ENCODE measurements at places on chromosomes 11 and 22.

DNA sequence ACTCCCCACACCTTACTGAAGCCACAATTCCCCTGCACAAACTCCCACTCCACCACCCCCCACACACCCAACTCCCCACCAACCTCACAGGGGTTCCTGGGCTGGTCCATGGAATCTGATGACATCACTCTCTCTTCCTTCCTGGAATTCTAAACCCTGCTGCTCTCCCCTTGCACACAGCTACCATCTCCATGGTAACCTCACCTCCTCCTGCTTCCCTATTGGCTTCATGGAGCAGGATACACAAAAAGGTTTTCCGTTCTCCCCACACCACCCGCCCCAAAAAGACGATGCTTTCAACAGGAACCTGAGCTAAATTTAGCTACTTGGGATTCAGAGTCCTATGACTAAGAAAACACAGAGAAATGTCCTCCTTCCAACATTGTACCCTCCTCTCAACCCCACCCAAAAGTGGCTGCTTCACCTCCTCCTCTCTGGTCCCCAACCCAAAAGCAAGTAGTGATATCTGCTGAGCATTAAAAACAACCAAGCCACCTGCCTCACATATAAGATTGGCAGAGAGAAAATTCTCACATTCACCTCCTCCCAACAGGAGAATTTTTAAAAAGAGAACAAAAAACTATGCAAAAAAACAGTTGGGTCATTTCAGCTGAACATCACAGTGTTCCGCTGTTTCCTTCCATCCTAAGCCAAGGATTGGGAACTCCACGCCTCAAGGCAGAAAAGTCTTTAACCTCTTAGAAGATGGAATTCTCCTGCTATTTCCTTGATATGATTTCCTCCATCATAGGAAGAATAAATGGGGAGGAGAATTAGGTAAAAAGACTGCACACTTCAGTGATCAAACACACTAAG, 66.9 kb downstream of the RBFOX2 start:
- DNase-seq: no peak

DNA sequence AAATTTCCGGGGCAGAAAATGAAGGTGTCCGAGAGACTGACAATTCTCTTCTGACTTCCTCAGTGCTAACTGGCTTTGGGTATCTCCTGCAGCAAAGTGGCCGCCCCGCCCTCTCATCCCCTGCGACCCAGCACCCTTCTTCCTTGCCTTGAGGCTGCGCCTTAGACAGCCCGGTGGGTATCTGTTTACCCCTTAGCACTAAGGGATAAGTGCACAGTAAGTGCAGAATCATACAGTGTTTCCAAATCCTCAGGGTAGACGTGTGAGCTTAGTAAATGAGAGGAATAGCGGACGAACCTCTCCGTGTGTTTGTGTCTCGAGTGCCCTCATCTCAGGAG, 368 bp upstream of the CHORDC1 start:
- DNase-seq: no peak

DNA sequence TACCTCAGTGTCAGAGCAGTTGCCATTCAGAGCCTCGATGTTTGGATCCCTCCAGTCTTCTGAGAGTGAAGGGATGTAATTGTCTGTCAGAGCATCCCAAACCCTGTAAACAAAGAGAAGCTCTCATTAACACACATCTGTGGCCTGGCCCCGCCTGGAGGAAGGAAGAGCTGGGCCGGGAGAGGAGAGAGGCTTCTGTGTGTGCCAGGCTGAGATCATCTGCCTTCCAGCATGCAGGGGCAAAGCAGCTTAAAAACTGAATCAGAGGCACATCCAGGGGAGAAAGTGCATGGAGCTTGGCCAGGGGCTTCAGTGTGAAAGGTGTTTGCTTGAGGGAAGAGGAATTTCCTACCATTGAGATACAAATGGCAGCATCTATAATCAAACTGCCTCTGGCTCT, 14.5 kb downstream of the FEZ1 start:
- DNase-seq: no peak

DNA sequence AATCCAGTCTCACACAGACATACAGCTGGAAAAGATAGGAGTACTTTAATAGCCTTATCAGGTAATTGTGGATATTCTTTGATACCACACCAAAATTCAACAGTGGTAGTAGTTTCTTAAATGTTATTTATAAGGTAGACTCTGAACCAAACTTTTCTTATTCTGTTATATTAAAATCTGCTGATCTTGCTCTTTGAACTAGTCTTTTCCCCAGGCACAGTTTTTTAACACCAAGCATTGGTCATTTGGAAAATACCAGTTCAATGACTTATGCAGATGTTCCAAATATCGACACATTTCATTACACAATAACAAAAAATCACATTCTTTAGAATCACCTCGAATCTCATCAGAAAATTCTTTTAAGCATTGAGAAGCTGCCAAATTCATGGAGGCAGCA, 7.6 kb downstream of the TRIM66 start:
- DNase-seq: no peak

- no peak for DNase-seq
Measured at GRCh38 chr11:9448576-9449352, 12.0 kb upstream of the ZNF143 start.

DNA sequence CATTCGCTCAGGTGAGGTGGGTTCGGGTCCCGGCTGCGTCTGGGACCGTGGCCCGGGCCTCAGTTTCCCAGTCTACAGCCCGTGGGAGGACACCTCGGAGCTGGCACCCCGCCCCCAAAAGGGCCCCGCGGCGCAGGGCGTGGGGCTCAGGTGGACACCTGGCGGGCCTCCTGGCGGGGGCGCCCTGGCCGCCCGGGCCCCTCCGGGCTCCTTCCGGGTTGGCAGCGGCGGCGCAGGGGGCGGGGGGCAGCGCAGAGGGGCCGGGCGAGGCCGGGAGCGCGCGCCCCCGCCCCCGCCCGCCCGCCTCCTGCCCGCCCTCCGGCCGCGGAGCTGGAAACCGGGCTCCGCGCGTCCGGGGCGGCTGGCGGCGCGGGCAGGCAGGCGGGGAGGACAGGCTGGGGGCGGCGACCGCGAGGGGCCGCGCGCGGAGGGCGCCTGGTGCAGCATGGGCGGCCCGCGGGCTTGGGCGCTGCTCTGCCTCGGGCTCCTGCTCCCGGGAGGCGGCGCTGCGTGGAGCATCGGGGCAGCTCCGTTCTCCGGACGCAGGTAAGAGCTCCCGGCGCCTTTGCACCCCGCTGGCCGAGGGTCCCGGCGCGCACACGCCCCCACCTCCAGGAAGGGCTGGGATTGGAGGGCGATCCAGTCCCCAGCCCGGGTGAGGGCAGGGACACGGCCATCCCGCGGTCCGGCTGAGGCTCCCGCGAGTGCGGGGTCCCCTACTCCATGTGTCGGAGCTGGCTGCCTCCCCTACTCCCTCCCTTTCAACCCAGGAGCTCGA, at the start of gene EMID1:
TSS of gene EMID1 (plus strand) at position 303 of the 778 bp plus-strand sequence. CDS start at position 446, 143 bp downstream.
- DNase-seq: peak; percentile 12

- no peak for DNase-seq
Measured at GRCh38 chr22:24380220-24380904, 47.0 kb upstream of the ADORA2A start.

GRCh38 chr11:29018631-29019030, 910.4 kb downstream of the METTL15 start:
- DNase-seq: no peak

DNA sequence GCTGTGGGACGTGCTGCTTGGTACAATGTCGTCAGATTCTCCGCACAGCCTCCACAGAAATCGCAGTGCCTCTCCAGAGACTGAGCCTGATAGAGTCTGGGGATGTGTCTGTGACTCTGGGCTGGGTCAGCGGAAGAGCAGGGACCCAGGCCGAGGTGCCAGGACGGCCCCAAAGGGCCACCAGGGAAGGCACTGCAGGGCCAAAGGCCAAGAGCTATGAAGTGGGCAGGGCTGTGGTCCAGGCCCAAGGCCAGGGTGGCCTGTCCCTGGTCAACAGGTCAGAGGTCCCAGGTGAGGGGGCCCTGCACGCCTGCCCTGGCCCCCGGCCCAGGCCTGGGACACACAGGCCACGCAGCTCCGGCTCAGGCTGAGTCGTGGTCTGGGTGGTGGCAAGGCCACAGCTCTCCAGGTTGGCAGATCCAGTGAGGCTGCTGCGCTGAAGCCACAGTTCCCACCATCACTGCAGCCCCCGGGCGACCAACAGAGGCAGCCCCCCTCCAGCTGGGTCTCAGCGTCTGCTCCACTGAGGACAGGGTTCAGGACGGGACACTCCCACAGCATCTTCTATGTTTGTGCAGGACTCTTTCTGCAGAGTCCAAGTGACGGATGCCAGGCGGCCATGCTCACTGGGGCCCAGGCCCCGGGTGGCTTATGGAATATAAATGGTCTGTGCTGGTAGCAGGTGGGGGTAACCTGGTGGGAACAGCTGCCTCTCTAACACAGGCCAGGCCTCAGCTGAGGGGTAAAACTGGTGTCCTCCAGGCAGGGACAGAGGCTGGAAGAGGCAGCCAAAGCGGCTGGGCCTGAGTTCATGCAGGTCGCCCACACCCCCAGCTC, 4.8 kb upstream of the PIM3 start:
- no peak for DNase-seq

GRCh38 chr11:2386591-2386990, 9.5 kb downstream of the CD81 start:
- DNase-seq: no peak

DNA sequence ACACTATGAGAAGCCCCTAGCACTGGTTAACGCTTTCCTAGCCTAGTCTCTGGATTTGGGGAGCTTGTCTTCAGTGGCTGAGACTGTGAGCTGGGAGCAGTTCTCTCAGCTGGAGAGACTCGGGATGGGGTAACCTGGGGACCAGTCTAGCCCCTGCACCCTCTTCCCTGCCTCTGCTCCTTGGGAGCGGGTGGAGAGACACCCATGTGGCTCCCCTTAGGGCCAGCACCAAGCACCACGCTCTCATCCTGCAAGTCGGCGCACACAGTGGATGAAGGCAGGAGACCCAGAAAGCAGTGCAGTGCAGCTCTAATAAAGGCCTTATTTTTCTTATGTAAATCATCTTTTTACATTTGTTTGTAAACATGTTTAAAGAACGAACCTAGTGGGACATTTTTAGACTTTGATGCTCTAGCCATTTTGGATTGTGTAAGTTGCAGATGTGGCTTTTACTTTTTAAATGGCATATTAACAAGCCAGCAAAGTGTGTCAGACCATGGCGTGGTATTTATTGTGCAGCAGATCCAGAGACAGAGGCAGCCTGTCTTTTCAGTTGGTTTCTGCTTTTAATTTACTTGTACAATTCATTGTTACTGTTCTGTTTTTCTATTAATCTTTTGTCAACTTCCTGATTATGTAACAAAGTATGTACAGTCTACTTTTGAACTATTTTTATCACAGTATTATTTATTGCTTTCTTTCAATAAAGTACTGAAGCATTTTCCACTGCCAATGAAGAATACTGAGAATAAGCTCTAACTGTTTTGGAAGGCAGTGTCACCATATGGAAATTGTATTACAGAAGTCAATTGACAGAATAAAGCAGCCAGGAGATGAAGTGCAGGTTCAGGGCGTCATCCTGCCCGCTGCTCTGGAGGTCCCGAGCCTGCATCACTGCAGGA, 14.4 kb upstream of the CTTN start:
- DNase-seq: no peak

DNA sequence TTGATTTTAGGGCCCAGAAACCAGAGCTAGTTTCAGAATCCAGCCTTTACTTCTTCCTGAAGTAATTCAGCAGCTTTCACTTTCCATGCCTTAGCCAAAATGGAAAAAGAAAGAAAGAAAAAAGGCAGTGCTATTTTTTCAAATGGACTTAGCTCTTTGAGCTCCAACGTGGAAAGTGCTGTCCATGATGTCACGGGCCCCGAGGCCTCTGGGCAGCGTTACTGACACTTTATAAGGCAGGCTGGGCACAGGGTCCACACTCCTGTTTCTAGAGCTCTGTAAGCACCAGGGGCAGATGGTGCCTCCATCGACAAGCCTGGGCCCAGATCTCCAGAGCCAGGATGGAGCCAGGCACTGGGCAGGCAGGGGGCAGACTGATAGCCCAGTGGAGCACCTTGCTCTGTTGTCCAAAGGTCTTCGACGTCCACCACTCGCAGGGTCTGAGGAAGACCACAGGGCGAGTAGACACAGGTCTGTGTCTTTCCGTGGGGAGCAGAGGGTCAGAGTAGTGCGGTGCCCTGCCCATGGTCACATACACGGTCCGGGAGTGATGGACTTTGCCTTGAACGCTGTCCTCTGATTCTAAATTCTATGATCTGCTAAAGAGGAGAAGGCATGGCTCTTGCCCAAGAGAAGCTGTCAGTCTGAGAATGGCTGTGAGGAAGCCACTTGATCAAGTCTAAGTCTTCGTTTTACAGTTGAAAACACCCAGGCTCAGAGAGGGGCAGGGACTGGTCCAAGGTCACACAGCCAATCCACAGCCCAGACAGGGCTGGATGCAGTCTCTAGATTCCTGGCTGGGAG, 22.0 kb upstream of the WNT11 start:
- no peak for DNase-seq

DNA sequence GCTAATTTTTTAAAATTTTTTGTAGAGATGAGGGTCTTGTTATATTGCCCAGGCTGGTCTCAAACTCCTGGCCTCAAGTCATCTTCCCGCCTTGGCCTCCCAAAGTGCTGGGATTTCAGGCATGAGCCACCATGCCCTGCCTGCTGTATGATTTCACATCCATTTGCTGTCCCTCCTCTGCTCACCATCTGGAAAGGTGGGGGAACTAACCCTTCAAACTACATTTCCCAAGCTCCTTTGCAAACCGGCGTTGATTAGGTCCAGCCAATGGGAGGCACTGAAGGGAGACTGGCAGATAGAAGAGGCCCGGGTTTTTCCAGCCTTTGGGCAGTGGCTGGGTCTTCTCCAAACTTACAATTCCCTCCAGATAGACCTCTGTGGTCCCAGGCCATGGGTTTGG, 19.3 kb downstream of the RFPL1 start:
- DNase-seq: no peak

- DNase-seq: no peak
Measured at GRCh38 chr11:115221461-115222069, 282.6 kb downstream of the CADM1 start.

- DNase-seq: peak; percentile 95
Measured at GRCh38 chr22:32411829-32412592, at the start of gene RTCB. TSS of gene RTCB (minus strand) at chr22:32412247. CDS start at chr22:32412156, 91 bp downstream.

DNA sequence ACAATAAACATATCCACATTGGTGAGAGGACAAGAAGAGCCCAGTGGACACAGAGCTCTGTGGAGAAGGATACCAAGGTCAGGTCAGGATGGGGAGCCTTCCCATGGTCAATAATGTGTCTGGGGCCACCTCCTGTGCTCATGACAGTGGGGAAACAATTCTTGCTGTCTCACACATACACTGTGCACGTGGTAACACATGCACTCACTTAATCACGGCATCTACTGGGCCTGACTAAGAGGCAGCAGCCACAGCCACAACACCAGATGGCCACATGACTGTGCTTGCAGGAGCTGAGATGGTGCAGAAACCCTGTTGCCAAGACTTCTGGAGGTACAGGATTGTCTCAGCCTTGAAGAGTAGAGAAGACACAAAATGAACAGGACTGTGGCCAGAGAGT, 28.6 kb downstream of the C22orf42 start:
- DNase-seq: no peak

DNA sequence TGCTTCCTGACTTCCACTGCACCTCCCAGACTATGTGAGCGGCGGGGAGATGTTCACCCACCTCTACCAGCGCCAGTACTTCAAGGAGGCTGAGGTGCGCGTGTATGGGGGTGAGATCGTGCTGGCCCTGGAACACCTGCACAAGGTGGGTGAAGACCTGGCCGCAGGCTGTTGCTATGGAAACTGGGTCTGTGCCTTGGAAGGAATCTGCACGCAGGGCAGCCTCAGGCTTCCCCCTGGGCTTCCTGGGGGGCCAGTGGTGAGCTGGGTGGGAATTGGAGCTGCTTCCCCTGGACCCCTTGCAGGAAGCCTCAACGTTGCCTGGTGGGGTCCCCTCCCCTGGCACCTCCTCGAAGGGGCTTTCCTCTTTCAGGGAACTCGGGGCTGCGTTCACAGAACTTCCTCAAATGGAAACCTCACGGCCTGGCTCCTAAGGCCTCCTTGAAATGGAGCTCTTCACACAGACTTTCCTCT, 1.5 kb downstream of the RPS6KA4 start:
- DNase-seq: no peak
